ENCODE measurements at places on chromosomes 5 and 9.

DNA sequence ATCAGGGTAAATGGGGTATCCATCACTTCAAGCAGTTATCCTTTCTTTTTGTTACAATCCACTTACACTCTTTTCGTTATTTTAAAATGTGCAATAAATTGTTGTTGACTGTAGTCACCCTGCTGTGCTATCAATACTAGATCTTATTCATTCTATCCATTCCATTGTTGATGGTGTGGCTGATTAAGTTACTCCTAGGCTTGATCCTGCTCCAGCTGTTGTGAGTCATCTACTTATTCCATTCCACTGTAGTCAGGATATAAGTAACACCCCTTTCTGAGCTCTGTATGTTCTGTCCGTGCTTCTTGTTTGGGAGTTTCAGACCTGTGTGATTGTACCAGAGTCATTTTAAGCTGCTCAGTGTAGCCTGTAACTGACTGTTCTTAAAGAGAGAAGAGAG is 122.5 kb upstream of the RUSC2 start:
- DNase-seq, result no peak

- no peak for DNase-seq
Measured at GRCh38 chr5:3393920-3394597, 201.6 kb upstream of the IRX1 start.

- DNase-seq, result no peak
Measured at GRCh38 chr5:178602752-178603151, 12.6 kb upstream of the COL23A1 start.

- no peak for DNase-seq
Measured at GRCh38 chr5:59428391-59428790, 465.1 kb downstream of the PDE4D start.

GRCh38 chr5:94778732-94779131 is 160.3 kb downstream of the SLF1 start:
- DNase-seq, result no peak

GRCh38 chr9:133032171-133032570 is 1.4 kb downstream of the GTF3C5 start:
- DNase-seq, result no peak

DNA sequence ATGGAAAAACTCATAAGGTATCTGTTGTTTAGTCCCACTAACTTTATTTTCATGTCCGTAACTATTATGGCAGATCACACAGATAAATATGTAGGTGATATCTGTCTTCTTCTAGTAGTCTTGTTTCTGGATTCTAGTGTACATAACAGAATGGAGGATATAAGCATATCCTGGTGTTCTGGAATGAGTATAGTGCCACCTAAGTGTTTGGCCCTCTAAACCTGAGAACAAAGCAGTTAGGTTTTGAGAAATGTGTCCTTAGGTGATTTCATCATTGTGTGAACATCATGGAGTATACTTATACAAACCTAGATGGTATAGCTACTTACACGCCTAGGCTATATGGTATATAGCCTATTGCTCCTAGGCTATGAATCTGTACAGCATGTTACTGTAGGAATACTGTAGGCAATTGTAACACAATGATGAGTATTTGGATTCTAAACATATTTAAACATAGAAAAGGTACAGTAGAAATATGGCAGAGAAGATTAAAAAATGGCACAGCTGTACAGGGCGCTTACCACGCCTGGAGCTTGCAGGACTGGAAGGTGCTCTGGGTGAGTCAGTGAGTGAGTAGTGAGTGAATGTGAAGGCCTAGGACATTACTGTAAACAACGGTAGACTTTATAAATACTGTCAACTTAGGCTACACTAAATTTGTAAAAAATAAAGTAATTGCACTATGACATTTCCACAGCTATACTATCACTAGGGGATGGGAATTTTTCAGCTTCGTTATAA is 150.3 kb upstream of the SLC24A2 start:
- no peak for DNase-seq

GRCh38 chr5:177537389-177538361 is 16.7 kb downstream of the FAM193B start:
- DNase-seq, result no peak

GRCh38 chr9:134399435-134400056 is 73.3 kb downstream of the RXRA start:
- no peak for DNase-seq

- DNase-seq, result no peak
Measured at GRCh38 chr5:150599917-150600511, 40.4 kb upstream of the SYNPO start.

- DNase-seq, result no peak
Measured at GRCh38 chr5:73095564-73096238, 24.7 kb upstream of the TMEM171 start.

DNA sequence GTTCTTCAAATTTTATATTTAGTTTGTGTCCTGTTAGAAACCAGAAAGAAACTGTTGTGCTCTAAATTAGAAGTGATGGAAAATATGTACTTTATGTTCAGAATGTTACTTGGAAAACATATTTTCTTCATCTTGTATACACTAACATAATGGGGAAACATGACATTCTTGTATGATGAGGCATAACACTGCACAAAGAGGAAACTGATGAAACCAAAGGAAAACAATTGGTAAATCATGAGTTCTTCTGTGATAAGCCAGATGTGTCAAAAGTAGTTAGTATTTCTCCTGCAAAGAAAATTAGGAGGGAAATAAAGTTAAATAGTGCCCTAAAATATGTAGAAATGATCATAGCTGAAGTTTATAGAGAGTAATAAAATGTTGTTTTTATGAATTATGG is 111.1 kb upstream of the FBN2 start:
- no peak for DNase-seq

DNA sequence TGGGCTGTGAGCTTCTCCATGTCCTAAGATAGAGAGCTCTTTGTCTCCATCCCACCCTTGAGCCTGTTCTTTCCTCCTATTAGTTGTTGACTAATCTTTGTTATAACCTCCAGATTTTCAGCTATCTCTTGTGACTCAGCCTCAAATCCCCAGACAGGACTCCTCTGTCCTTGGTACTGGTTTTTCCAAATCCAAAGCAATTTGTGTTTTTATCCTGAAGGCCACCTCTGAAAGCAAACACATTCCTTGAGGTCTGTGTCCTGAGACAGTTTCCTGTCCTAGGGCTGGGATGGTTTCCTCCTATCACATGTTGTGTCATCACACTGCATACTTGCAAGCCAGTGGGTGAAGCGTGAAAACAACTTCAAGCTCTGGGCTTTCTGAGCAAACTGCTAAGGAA is 8.5 kb downstream of the TNC start:
- no peak for DNase-seq

- DNase-seq, result no peak
Measured at GRCh38 chr5:160799184-160799583, 52.8 kb downstream of the ATP10B start.

- no peak for DNase-seq
Measured at GRCh38 chr5:138829341-138829740, 45.8 kb downstream of the LRRTM2 start.

GRCh38 chr5:133341296-133341695 is 271.0 kb downstream of the FSTL4 start:
- no peak for DNase-seq

- DNase-seq, result no peak
Measured at GRCh38 chr5:131419877-131420276, 156.0 kb downstream of the CDC42SE2 start.

Data from anterior cingulate cortex (tissue), 58 donors.